Airway epithelial cell (primary cell): ENCODE measurements at places on chromosomes 4 and X. TPM values are rescaled to one million over a fixed set of nuclear protein-coding genes. Genes with fewer than 3 reads are reported as not detected.

The PRDM5 gene
- total RNA-seq: 2.1 and 3.1 TPM in 2 replicates

The CLCN4 gene
- total RNA-seq: 1.5 and 2.4 TPM in 2 replicates

The CLDN34 gene
- total RNA-seq: not detected in 2 replicates

The MAOA gene
- total RNA-seq: 65.2 and 66.7 TPM in 2 replicates

The ITGB1BP2 gene
- 0.37 and 0.78 TPM in 2 replicates for total RNA-seq

The TLR10 gene
- not detected in 2 replicates for total RNA-seq

The MAGEC3 gene
- total RNA-seq: not detected in 2 replicates

The F11 gene
- total RNA-seq: not detected in 2 replicates

The ZDHHC9 gene
- total RNA-seq: 11.2 and 22.4 TPM in 2 replicates

The TREX2 gene
- total RNA-seq: 0.33 and 1.4 TPM in 2 replicates

The RAB41 gene
- not detected in 2 replicates for total RNA-seq

The POU3F4 gene
- total RNA-seq: not detected in 2 replicates

The KDR gene
- total RNA-seq: 0.35 TPM in 1 of 2 replicates, not detected in the other

The AMER1 gene
- total RNA-seq: 2.2 and 2.8 TPM in 2 replicates

The SLITRK4 gene
- total RNA-seq: 0.05 and 0.07 TPM in 2 replicates

The PALLD gene
- total RNA-seq: 52.6 and 57.5 TPM in 2 replicates
